ENCODE measurements at places on chromosomes 7 and 10. TPM values are rescaled to one million over a fixed set of nuclear protein-coding genes. Genes with fewer than 3 reads are reported as not detected.
A peak's percentile ranks its signal among the peaks of the same experiment; 100 is the strongest.

FAM237B gene
- total RNA-seq, result not detected

STX1A gene
- total RNA-seq, result 15.8 TPM

- no peak overlapping the region for H3K4me3 ChIP-seq
- H3K36me3 ChIP-seq, result peaks cover 5% of the 10 kb centered on the region
- peaks cover 88% of the 10 kb centered on the region for H3K27me3 ChIP-seq
Observed at GRCh38 chr10:8037199-8037801, 17.2 kb upstream of the GATA3 start.

NACAD gene
- total RNA-seq, result 0.09 TPM

DNA sequence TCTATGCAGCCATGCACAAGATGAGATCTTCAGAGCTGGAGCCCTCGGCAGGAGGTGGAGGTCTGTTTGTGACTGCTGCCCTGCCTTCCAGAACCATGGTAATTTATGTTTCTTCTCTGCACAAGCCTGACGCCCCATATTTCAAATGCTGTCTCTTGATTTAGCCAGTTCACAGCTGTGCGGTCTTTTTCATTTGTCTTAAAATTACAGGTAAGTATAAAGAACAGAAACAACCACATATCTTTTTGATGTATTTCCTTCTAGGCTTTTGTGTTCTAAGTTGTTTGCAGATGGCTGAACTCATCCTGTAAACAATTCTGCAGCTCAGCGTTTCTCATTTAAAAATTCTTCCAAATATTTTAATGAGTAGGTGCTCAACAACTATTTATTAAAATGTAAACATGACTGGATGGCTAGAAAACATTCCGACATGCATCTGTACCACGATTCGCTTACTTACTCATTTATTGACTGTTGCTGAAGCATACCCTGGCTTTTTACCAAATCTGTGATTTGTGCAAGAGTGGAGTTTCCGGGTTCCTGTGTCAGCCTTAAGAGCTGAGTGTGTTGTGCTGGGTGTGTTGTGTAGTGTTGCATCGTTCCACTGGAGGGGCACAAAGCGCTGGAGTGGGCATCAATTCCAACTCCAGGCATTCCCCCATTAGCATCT, 58.9 kb downstream of the PIP4K2A start:
- peaks cover 28% of the 10 kb centered on the region for H3K36me3 ChIP-seq
- peaks cover 92% of the 10 kb centered on the region for H3K4me1 ChIP-seq
- peak overlapping the region; percentile 88 for H3K27ac ChIP-seq
- no peak for DNase-seq
- H3K4me3 ChIP-seq, result peak overlapping the region; percentile 39

ADARB2 gene
- not detected for total RNA-seq

- H3K27ac ChIP-seq, result no peak overlapping the region
- DNase-seq, result no peak
- H3K4me3 ChIP-seq, result no peak overlapping the region
- no peaks in the 10 kb centered on the region for H3K27me3 ChIP-seq
- no peaks in the 10 kb centered on the region for H3K4me1 ChIP-seq
- no peaks in the 10 kb centered on the region for H3K36me3 ChIP-seq
Observed at GRCh38 chr10:59124187-59124586, 52.3 kb upstream of the PHYHIPL start.

PCDH15 gene
- total RNA-seq, result not detected

- no peak for DNase-seq
- no peaks in the 10 kb centered on the region for H3K36me3 ChIP-seq
- peaks cover 5% of the 10 kb centered on the region for H3K27me3 ChIP-seq
- no peak overlapping the region for H3K4me3 ChIP-seq
- no peak overlapping the region for H3K27ac ChIP-seq
Observed at GRCh38 chr10:10829576-10829975, 188.1 kb upstream of the CELF2 start.

SFTPA1 gene
- not detected for total RNA-seq

GRCh38 chr7:2840458-2840857, 3.6 kb downstream of the GNA12 start:
- no peak overlapping the region for H3K4me3 ChIP-seq
- H3K36me3 ChIP-seq, result peaks cover 18% of the 10 kb centered on the region
- no peaks in the 10 kb centered on the region for H3K27me3 ChIP-seq
- no peak for DNase-seq
- H3K4me1 ChIP-seq, result peaks cover 49% of the 10 kb centered on the region

DNA sequence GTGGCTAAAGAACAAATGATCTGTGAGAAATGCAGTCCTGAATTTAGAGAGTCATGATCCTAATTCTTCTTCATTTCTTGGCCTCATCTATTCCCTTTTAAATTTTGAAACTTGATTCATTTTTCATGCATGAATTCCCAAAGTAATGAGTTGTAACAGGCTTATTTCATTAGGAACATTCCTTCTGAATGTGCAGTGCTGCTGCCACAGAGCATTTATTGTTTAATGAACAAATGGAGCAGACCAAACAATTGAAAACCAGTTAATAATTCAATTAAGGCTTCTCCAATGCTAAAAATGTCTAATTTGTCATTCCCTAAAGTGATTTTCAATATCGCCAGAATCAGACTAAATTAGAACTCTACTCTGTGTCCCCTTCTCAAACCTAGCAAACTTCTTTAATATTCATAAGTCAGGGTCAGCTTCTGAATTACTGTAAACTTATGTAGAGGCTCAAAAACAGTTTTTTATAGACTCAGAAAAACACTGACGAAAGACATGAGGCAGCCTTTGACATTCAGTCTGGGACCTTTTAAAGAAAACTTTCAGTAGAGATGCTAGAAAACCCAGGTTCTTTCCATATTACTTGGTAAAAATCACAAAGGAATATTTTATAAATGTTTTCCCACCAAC, 14.5 kb downstream of the LSMEM1 start:
- no peak overlapping the region for H3K4me3 ChIP-seq
- no peaks in the 10 kb centered on the region for H3K36me3 ChIP-seq
- no peak for DNase-seq
- no peak overlapping the region for H3K27ac ChIP-seq
- no peaks in the 10 kb centered on the region for H3K4me1 ChIP-seq
- peaks cover 31% of the 10 kb centered on the region for H3K27me3 ChIP-seq

DNA sequence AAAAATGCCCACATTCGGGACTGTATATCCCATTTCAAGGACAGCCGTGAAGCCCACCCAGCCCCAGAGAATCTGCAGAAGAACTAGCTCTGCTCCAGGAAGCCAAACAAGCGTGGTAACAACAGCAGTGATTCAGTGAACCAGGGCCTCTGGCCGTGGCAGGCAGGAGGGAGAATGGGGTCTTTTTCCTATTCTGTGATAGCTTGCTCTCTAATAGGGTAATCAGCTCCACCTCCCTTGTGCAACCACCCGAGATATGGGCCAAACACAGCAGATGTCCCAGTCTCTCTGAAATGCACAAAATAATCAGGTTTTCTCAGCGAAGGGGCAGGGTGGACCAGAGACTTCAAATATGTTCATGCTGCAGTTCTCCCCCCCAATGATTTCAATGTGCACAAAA, 35.8 kb downstream of the CHST15 start:
- H3K27ac ChIP-seq, result no peak overlapping the region
- no peaks in the 10 kb centered on the region for H3K36me3 ChIP-seq
- H3K4me3 ChIP-seq, result no peak overlapping the region
- H3K27me3 ChIP-seq, result no peaks in the 10 kb centered on the region

- no peaks in the 10 kb centered on the region for H3K27me3 ChIP-seq
- no peak overlapping the region for H3K27ac ChIP-seq
- no peaks in the 10 kb centered on the region for H3K36me3 ChIP-seq
- no peak overlapping the region for H3K4me3 ChIP-seq
- peaks cover 5% of the 10 kb centered on the region for H3K4me1 ChIP-seq
- DNase-seq, result no peak
Observed at GRCh38 chr10:22156750-22157149, 61.1 kb downstream of the EBLN1 start.

- peaks cover 3% of the 10 kb centered on the region for H3K27me3 ChIP-seq
- DNase-seq, result no peak
- H3K4me1 ChIP-seq, result peaks cover 3% of the 10 kb centered on the region
- H3K4me3 ChIP-seq, result no peak overlapping the region
- no peak overlapping the region for H3K27ac ChIP-seq
- H3K36me3 ChIP-seq, result peaks cover 1% of the 10 kb centered on the region
Observed at GRCh38 chr7:50733552-50733951, 49.1 kb downstream of the GRB10 start.

- H3K4me3 ChIP-seq, result no peak overlapping the region
- no peak overlapping the region for H3K27ac ChIP-seq
- no peaks in the 10 kb centered on the region for H3K4me1 ChIP-seq
- H3K27me3 ChIP-seq, result no peaks in the 10 kb centered on the region
Observed at GRCh38 chr7:20647908-20648776, 32.7 kb downstream of the ABCB5 start.

GRCh38 chr10:30437031-30437841, 3.3 kb downstream of the MAP3K8 start:
- H3K36me3 ChIP-seq, result peaks cover 64% of the 10 kb centered on the region
- peaks cover 57% of the 10 kb centered on the region for H3K4me1 ChIP-seq

GRCh38 chr7:133572843-133573242, 320.0 kb downstream of the EXOC4 start:
- no peak overlapping the region for H3K27ac ChIP-seq
- H3K36me3 ChIP-seq, result no peaks in the 10 kb centered on the region
- H3K4me1 ChIP-seq, result no peaks in the 10 kb centered on the region

ASZ1 gene
- not detected for total RNA-seq

PRTFDC1 gene
- total RNA-seq, result 1.6 TPM

DNA sequence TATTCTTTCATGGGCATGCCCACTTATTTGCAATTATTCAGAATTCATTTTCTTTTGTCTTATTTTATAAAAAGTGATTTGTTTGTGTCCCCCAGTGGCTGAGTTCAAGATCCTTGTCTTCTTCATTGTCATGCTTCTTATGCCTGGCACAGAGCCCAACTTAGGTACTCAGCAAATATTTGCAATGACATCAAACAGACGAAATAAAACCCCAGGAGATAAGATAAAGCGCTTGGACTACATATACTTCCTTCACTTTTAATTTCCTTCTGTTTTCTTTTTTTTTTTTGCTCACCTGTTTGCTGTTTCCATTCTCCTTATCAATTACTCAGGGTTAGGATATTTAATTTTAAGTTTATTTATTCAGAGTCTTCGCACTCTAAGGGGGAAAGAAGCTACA, 225.0 kb downstream of the SDHAF3 start:
- no peak overlapping the region for H3K4me3 ChIP-seq
- no peak overlapping the region for H3K27ac ChIP-seq
- no peaks in the 10 kb centered on the region for H3K27me3 ChIP-seq

GRCh38 chr10:70176441-70176840, 6.1 kb upstream of the SAR1A start:
- H3K27me3 ChIP-seq, result peaks cover 2% of the 10 kb centered on the region
- DNase-seq, result no peak
- no peak overlapping the region for H3K4me3 ChIP-seq
- no peaks in the 10 kb centered on the region for H3K36me3 ChIP-seq
- no peak overlapping the region for H3K27ac ChIP-seq

SEMA3C gene
- not detected for total RNA-seq

- H3K4me3 ChIP-seq, result no peak overlapping the region
- H3K4me1 ChIP-seq, result peaks cover 41% of the 10 kb centered on the region
- no peaks in the 10 kb centered on the region for H3K27me3 ChIP-seq
- no peak overlapping the region for H3K27ac ChIP-seq
- DNase-seq, result no peak
Observed at GRCh38 chr10:124629415-124629814, 114.8 kb downstream of the FAM53B start.

GRCh38 chr10:3472287-3473051, 299.9 kb upstream of the PITRM1 start:
- H3K4me1 ChIP-seq, result peaks cover 40% of the 10 kb centered on the region
- H3K27ac ChIP-seq, result peak overlapping the region; percentile 75
- H3K4me3 ChIP-seq, result peak overlapping the region; percentile 67
- peaks cover 1% of the 10 kb centered on the region for H3K36me3 ChIP-seq

RTKN2 gene
- 2.9 TPM for total RNA-seq

DNA sequence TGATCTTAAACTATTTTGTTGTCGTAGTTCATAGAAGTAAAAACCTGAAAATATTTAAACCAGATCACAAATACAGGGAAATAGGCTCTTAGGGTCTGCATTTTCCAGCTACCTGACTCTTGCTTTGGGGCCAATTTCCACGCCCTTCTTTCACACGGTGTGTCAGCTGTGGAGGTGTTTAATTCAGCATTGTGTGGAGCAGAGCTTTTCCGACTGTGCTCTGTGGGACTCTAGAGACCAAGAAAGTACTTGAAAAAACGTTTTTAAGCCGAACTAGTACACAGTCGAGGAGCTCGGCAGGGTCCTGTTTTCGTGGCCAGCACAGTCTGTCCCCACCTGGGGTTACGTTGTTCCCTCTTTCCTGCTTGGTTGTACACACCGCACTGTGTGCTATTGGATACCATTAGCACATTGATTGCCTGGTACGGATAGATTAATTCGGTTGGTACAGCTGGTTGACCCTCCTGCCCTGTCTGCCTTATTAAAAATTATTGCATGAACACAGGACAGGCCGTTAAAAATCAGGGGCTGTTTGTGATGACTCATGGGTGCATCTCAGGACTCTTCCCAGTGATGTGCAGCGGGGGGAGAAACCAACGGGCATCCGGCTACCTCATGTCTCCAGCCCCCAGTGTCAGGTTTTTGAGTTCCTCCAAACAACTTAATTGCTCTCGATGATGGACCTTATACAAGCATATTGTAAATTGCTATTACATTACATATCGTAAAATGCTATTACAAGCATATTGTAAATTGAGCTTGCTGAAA, 80.7 kb upstream of the BTBD16 start:
- no peak for DNase-seq
- no peaks in the 10 kb centered on the region for H3K4me1 ChIP-seq
- peaks cover 4% of the 10 kb centered on the region for H3K27me3 ChIP-seq
- H3K27ac ChIP-seq, result no peak overlapping the region
- H3K36me3 ChIP-seq, result no peaks in the 10 kb centered on the region

ADCY1 gene
- total RNA-seq, result 1.3 TPM

DNA sequence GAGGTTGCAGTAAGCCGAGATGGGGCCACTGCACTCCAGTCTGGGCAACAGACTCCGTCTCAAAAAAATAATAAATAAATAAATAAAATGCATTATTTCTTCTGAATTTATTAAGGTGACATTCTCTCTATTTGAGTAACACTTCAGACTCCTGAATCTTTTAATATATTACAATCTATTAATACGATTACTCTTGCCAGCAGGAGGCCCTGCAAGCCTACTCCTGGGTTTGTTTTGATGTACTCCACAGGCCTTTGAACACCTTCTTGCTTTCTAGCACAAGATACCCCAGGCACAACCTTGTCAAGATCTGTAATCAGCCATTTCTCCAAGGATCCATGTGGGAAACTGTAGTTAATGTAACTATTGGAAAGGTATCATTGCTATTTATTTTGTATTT, 63.5 kb downstream of the COBL start:
- no peaks in the 10 kb centered on the region for H3K36me3 ChIP-seq
- no peak for DNase-seq
- H3K27me3 ChIP-seq, result no peaks in the 10 kb centered on the region
- no peaks in the 10 kb centered on the region for H3K4me1 ChIP-seq

GRCh38 chr7:30433506-30433905, 45.1 kb downstream of the NOD1 start:
- no peak overlapping the region for H3K27ac ChIP-seq
- H3K27me3 ChIP-seq, result no peaks in the 10 kb centered on the region
- peaks cover 52% of the 10 kb centered on the region for H3K36me3 ChIP-seq

SPDYE17 gene
- total RNA-seq, result not detected

GRCh38 chr10:92238586-92239098, 52.2 kb downstream of the CPEB3 start:
- peak overlapping the region; percentile 68 for H3K4me3 ChIP-seq
- peak overlapping the region; percentile 58 for H3K27ac ChIP-seq
- no peak for DNase-seq
- H3K36me3 ChIP-seq, result peaks cover 25% of the 10 kb centered on the region

All from activated CD8-positive, alpha-beta memory T cell treated with anti-CD3 and anti-CD28 coated beads, Interleukin-2, amount 10 ng/mL, durations not matched to agents 7 days and 5 days (primary cell).